ENCODE measurements at places on chromosomes 4 and X.

GRCh38 chr4:30728311-30728710 lies 8.1 kb downstream of the PCDH7 start:
- no peak for DNase-seq

- no peak for DNase-seq
Observed at GRCh38 chr4:151417164-151417571, 8.2 kb downstream of the FHIP1A start.

DNA sequence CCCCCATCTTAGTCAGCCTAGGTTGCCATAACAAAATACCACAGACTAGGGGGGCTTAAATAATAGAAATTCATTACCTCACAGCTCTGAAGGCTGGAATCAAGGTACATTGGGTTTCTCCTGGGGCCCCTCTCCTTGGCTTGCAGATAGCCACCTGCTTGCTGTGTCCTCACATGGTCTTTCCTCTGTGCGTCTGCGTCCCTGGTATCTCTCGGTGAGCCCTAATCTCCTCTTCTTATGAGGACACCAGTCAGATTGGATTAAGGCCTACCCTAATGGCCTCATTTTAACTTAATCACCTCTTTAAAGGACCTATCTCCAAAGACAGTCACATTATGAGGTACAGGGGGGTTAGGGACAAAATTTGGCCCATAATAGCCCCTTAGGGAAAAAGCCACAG lies 98.0 kb downstream of the SH3KBP1 start:
- DNase-seq: no peak

DNA sequence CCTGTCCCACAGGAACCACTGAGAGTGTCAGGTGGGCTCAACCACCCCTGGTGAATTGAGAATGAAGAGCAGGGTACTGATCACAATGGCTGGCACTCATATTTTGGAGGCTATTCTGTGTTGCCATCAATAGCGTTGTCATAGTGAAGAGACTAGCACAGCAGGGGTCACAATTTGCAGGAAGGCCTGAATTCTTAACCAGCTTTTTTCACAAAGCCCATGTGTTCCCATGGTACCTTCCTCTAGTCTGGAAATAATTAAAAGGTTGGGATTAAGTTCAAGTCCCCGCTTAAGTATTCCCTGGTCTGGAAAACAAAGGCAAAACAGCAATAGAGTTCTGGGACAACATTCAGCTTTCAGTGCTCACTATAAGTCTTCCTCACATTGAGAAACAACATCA lies 1051.7 kb downstream of the C4orf33 start:
- DNase-seq: no peak

GRCh38 chr4:141121768-141122454 lies 11.4 kb downstream of the RNF150 start:
- DNase-seq: no peak

GRCh38 chr4:40176602-40177001 lies 20.2 kb upstream of the RHOH start:
- DNase-seq: peak; percentile 33

- DNase-seq: no peak
Observed at GRCh38 chrX:136711147-136711546, 63.2 kb downstream of the CD40LG start.

DNA sequence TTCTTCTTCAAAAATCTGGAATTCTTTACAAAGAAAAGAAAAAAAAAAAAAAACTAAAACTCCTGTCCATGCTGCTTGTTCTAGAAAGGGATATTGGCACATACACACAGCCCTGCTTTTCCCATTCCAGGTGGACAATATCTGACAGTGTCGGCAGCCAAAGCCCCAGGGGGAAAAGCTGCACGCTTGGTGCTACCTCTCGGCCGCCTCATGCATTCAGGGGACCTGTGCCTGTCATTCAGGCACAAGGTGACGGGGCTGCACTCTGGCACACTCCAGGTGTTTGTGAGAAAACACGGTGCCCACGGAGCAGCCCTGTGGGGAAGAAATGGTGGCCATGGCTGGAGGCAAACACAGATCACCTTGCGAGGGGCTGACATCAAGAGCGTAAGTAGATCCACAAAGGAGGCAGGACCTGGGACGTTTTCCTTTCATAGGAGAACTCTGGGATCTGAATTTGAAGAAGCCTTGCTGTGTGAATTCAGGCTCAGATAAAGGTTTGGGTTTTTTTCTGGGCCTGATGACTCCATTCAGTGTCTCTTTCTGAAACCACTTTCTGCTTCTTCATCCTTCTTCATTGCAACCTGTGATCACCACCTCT lies 71.9 kb downstream of the NPNT start:
- DNase-seq: peak; percentile 43

GRCh38 chr4:145179281-145179860 lies 1.0 kb downstream of the OTUD4 start:
- peak; percentile 64 for DNase-seq

GRCh38 chrX:136659174-136659573 lies 11.2 kb downstream of the CD40LG start:
- no peak for DNase-seq

Data from kidney (tissue), 22 donors.